Mucosa of descending colon (tissue), 3 donors: ENCODE measurements at places on chromosomes 12 and 14.

GRCh38 chr12:103679421-103680170 lies 92.5 kb downstream of the STAB2 start:
- no peak for DNase-seq

- no peak for DNase-seq
These were observed 10.1 kb upstream of the CABP1 start for GRCh38 chr12:120630104-120630892.

GRCh38 chr14:75281654-75282019 lies 3.0 kb downstream of the FOS start:
- no peak for DNase-seq

DNA sequence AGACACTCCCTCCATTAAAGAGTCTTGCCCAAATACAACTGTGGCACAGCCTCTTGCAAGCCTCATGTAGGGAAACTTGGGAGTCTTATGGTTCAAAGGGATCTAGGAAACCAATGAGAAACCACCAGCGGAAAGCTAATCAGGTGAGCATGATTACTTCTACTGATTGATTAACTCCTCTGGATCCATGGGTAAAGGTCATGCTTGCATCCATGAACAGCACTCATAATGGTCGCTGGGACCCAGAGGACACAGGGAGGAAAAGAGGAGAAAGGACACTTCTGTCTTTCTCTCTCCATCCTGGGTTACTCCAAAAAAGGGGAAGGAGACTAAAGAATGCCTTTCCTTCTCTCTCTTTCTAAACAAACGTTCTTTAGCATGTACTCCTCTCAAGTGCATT lies 1397.2 kb downstream of the LRFN5 start:
- no peak for DNase-seq

GRCh38 chr14:61196792-61197191 lies 84.3 kb downstream of the TMEM30B start:
- no peak for DNase-seq

DNA sequence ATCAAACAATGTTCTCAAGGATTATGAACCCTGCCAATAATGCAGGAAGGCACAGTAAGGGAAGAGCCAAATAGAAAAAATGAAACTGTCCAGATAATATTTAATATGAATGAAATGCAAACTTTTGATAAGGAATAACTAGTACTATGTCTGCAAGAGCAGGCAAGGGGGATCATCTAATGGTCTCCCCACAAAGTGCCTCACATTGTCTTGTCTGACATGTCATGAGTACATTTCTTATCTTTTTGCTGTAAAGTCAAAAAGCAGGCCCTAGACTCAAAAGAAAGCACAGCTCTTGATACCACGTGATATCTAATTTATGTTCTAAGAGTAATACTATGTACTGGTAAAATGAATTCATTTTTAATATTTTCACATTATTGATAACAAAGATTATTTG lies 43.9 kb upstream of the GTF2A1 start:
- DNase-seq, result no peak

DNA sequence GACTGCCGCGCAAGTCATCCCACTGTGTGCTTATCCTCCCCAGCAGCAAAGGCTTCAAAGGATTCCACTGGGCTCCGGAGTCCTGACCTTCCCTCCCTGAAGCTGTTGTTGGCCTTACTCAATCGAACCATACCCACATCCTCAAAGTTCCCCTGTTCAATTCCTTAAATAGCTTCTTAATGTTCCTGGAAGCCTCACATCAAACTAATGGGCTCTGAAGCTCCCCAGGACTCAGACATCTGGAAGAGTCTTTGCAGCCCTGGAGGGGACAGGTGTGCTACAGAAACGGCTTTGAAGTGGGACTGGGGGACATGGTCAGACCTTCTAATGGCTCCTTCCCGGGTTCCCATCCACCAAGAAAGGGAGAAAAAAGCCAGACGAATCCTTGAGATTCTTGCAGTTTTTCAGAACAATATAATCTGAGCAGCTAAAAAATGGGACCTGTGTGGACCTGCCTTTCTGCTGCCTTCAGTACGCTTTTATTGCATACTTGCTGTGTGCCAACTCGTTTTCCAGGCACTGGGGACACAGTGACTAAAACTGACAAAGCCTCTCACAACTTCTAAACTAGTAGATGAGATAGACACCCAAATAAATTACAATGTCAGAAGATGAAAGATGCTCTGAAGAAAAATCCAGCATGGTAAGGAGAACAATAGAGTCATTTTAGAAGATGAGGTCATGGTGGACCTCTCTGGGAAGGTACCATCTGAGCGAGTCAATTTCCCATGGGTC lies 204.5 kb downstream of the MON2 start:
- no peak for DNase-seq

DNA sequence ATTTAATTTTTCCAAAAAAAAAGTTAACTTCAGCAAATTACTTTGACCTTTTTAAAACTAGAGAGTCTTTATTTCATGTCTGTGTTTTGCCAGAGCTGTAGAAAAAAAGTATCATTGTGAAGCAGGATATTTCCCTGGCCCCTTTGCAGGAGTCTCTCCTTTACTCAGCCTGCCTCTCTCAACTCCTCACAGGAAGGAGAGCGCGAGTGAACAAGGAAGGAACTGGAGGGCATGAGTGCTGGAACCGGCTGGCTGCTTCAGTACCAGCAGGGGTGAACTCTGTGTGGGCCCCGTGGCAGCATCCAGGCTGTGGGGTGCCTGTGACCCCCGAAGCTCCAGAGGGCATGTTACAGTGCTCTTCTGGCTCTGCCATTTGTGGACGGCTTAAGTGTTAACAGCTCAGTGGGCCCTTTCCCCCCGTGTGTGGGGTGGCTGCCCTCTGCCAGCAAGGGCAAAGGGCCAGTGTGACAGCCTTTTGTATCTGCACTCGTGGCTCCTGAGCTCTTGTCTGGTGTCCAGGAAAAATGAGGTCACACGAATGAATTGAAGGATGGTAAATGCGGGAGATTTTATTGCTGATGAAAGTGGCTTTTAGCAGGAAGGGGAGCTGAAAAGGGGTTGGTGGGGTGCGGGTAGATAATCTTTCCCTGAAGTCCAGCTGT lies 76.6 kb upstream of the KCNH3 start:
- no peak for DNase-seq

DNA sequence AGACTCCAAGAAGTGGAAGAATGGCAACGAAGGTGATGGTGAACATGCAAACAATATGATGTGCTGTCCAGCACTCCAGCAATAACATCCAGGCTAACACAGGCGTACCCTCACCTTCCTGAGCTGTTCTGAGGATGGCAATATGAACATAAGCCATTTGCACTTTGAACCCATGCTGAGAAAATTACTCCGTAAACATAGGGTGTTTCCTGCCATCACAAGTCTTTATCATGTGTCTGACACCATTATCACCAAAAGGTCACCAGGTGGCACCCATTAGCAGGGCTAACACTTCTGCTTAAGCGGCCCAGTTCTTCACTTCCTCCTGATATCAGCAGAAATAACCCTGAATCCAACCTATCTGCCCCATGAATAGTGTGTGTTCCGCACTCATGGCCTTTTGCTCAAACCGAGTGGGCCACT lies 482.8 kb downstream of the MED13L start:
- DNase-seq, result peak; percentile 64

- DNase-seq, result no peak
These were observed 56.9 kb downstream of the HSP90AA1 start for GRCh38 chr14:102029956-102030355.
